ENCODE measurements at places on chromosomes 5 and 9.

DNA sequence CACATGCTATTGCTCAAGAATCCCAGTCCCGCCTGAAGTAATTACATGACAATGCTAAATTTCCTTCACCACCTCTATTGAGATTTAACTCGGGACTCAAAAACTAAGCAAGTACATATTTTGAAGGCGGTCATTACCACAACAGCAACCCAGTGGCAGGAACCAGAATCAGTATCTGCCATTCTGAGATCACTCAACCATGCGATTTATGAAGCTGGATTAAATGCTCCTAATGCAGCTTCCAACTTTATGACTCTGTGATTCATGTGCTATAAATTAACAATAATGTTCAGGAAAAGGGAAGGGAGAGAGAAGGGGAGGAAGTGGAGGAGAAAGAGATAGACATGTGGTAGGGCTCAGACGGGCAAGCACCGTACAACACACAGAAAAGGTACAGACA, 194.7 kb downstream of the DNAH5 start:
- DNase-seq: no peak

GRCh38 chr5:154206311-154206710, 15.8 kb downstream of the GALNT10 start:
- no peak for DNase-seq

DNA sequence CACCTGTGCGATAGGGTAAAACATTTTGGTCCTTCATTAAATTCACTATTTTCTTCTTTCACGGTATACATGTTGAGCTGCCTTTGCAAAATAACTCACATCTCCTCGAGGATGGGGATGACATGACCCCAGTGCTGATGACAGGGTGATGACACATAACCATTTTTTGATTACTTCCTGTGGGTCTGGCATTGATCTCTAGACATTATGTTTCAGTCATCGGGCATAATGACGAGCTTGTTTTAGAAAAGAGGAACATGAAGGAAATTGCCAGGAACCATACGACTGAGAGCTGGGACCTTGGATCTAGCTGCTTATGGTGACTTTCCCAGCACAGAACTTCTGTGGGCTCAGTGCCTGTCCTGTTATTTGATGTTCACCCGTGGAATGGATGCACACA, 25.2 kb downstream of the COL5A1 start:
- DNase-seq: no peak

DNA sequence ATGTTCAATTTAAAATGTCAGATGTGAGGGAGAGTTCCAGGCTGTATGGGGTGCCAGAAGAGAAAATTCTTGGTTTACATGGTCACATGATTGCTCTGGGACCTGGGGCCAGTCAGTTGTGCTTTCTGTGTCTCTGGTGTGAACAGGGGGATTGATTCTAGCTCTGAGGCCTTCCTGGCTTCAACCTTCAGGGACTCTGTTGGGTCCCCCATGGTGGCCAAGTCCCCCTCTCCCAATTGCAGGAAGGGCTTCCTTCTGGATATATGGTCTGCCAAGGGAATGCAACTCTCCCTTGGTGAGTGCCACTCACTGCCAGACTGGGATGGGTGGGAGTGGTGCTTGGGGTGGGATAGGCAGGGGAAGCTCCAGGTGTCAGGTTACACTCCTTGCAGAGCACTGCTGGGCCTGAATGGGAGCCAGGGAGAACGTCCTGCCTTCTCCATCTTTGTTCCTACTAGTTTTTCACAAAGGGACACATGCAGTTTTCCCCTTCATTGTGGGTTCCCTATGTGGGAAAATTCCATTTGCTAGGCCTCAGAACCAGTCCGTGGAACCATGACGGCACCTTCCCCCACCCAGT, 153.2 kb downstream of the MELK start:
- DNase-seq: no peak

- no peak for DNase-seq
Observed at GRCh38 chr9:80932947-80933780, 756.2 kb downstream of the TLE1 start.

DNA sequence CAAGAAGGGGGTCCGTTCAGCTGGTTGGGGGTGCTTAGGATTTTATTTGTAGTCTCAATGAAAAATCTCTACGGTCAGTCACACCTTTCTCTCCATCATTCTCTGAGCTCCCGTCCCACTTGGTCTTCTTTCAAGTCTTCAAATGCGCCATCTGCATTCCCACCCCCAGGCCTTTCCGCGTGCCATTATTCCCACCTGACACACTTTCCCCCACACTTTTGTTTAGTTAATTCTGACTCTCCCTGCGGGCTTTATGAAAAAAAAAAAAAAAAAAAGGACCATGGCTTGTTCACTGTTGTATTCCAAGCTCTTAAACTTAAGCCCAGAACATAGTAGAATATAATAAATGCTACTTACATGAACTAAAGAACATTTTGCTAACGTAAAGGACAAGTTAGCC, 11.7 kb upstream of the OR5C1 start:
- no peak for DNase-seq

DNA sequence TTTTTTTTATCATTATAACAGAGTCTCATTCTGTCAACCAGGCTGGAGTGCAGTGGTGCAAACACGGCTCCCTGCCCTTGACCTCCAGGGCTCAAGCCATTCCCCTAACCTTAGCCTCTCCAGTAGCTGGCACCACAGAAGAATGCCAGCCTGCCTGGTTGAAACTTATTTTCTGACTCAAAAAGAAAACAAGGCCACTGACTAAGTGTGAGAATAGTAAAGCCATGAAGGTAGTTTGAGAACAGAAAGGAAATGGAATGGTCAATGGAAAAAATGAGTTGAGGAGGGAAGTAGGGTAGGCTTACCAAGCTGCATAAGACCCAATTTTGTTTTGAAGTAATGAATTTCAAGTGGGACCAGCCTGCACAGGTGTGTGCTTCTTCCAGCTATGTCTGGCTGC, 82.8 kb upstream of the RORB start:
- no peak for DNase-seq

DNA sequence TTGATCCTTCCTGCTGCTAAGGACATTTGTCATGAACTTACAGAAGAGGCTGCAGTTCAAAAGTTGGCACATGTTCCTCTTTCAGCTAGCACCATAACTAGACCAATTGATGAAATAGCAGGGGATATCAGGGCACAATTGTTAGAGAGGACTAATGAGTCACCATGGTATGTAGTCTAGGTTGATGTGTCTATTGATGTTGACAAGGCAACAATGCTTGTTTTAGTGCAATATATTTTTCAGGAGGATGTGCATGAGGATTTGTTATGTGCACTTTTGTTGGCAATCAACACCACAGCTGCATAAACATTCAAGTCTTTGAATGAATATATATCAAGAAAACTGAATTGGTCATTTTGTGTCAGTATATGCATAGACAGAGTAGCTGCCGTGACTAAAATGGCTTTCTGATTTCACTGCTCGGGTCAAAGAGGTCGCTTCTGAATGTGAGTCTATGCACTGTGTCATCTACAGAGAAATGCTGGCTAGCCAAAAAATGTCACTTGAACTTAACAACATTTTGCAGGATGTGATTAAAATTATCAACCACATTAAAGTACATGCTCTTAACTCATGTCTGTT, 68.0 kb downstream of the FGF10 start:
- DNase-seq: no peak

DNA sequence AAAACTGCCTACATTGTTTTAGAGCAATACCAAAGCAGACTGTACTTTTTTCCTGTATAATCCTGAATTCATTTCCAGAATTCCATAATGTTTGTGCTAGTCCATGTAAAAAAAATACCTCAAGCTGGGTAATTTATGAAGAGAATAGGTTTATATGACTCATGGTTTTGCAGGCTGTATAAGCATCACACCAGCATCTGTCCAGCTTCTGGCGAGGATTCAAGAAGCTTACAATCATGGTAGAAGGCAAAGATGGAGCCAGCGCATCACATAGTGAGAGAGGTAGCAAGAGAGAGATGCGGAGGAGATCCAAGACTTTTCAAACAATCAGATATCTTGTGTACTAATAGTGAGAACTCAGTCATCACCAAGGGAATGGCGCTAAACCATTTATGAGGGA, 280.3 kb upstream of the CDH9 start:
- DNase-seq: no peak

Measured in activated CD4-positive, alpha-beta T cell treated with anti-CD3 and anti-CD28 coated beads, Interleukin-2, amount 10 ng/mL, durations not matched to agents 7 days and 5 days (primary cell).